Germinal center (tissue), 1 donor: ENCODE measurements at places on chromosomes 7 and 10.

DNA sequence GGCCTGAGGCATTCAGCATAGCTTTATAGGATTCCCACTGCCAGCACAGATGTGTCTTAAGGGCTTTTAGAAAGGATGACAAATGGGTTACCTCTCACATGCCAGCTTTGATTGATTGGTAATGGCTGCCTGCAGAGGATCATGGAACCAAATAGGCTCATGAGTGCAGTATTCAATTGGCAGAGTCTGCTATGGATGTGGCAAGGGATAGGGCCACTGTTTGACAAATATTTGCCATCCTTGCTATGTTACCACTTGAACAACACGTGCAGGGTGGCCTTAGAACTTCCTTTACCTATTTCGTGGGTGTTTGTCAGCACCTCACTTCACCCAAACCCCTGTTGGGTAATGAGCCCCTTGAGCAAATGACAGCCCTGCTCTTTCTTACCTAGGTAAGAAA is 139.2 kb downstream of the C10orf105 start:
- no peak for DNase-seq

GRCh38 chr10:83310688-83311087 is 828.6 kb upstream of the GHITM start:
- no peak for DNase-seq

GRCh38 chr7:140156460-140157080 is 20.2 kb downstream of the KDM7A start:
- DNase-seq, result no peak

DNA sequence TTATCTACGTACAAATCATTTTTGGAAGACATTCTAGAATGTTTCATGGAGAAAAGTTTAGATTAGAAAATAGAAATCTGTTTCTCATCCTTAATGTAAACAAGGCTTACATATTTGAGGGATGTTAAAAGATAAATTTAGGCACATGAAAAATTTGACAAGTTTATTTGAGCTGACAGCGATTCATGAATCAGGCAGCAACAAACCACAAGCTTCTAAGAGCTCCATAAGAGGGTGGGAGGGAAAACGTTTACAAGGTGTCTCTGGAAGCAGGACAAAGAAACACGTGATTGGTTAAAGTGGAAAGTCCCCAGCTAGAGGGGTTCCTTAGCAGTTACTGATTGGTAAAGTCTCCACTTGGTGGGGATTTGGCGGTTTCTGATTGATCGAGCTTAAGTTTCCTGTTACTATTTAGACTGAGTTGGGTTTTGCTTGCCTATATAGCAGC is 228.9 kb upstream of the PITRM1 start:
- DNase-seq, result no peak
